Sigmoid colon (tissue), 7 donors: ENCODE measurements at places on chromosomes 6 and 20. TPM values are rescaled to one million over a fixed set of nuclear protein-coding genes. Genes with fewer than 3 reads are reported as not detected.

Gene CDH22
- total RNA-seq = not detected

GRCh38 chr6:28980137-28980851 lies 24.8 kb downstream of the ZNF311 start:
- DNase-seq = no peak
- peak overlapping the region; percentile 41 for H3K4me3 ChIP-seq
- no peaks in the 10 kb centered on the region for H3K36me3 ChIP-seq
- peaks cover 4% of the 10 kb centered on the region for H3K27me3 ChIP-seq
- H3K27ac ChIP-seq = no peak overlapping the region

GRCh38 chr6:41596096-41596685 lies 42.1 kb upstream of the MDFI start:
- H3K36me3 ChIP-seq = peaks cover 4% of the 10 kb centered on the region
- H3K4me1 ChIP-seq = no peaks in the 10 kb centered on the region
- no peaks in the 10 kb centered on the region for H3K27me3 ChIP-seq
- DNase-seq = peak; percentile 53

Gene PHACTR1
- 1.8 TPM for total RNA-seq

Gene TSPO2
- total RNA-seq = not detected

DNA sequence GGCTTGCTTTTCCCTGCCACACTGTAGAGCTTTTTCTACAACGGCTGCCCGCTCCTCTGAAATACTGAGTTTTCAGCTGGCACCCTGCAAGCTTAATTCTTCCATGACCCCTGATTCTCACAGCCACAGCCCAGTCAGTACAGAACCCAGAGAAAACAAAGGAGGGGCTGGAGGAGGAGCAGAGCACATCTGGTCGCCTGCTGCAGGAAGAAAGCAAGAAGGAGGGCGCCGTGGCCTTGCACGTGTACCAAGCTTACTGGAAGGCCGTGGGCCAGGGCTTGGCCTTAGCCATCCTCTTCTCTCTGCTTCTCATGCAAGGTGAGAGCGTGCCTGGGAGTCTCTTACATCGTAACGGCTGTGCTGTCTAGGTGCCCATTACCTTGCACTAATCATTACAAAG lies 11.3 kb downstream of the DLK2 start:
- no peaks in the 10 kb centered on the region for H3K4me1 ChIP-seq
- no peak overlapping the region for H3K4me3 ChIP-seq
- peaks cover 97% of the 10 kb centered on the region for H3K36me3 ChIP-seq
- DNase-seq = no peak
- no peak overlapping the region for H3K27ac ChIP-seq

DNA sequence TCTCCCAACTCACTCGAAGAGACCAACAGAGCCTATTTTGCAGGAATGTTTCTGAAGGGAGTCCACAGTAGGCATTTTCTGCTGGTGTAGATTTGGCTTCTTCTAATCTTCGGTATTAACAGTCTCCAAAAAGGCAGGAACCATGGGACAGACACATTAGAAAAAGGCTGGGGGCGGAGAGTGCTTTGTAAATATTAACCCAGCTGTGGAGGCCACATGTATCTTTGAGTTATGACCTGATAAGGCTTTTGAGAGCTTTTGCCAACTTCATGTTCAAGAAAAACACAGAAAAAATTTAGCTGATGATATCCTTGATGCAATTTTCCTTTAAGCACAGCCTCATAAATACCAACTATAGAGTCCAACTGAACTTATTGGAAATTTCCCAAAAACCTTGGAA lies 119.4 kb upstream of the TSHZ2 start:
- no peak for DNase-seq
- H3K4me1 ChIP-seq = no peaks in the 10 kb centered on the region
- no peaks in the 10 kb centered on the region for H3K27me3 ChIP-seq
- no peak overlapping the region for H3K27ac ChIP-seq
- H3K4me3 ChIP-seq = no peak overlapping the region

Gene SLC22A16
- total RNA-seq = 0.14 TPM

Gene DEFB112
- not detected for total RNA-seq

DNA sequence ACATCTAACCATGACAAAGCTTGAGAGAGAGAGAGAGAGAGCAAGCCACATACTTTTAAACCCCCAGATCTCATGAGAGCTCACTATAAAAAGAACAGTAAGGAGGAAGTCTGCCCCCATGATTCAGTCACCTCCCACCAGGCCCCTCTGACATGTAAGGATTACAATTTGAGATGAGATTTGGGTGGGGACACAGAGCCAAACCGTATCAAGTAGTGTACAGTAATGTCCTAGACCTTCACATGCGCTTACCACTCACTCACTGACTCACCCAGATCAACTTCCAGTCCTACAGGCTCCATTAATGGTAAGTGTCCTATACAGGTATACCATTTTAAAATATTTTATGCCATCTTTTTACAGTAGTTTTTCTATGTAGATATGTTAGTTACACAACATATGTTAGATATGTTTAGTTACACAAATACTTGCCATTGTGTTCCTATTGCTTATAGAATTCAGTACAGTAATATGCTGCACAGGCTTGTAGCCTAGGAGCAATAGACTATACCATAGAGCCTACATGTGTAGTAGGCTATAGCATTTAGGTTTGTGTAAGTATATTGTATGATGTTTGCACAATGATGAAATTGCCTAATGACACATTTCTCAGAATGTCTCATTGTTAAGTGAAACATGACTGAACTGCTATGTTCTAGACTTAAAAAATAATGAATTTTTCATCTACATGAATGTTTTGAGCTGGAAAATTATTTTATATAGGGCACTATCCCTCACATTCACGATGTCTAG lies 11.7 kb downstream of the TSPYL1 start:
- no peak overlapping the region for H3K4me3 ChIP-seq
- no peak overlapping the region for H3K27ac ChIP-seq
- no peaks in the 10 kb centered on the region for H3K4me1 ChIP-seq
- H3K27me3 ChIP-seq = no peaks in the 10 kb centered on the region

- peak overlapping the region; percentile 85 for H3K27ac ChIP-seq
- DNase-seq = no peak
- H3K36me3 ChIP-seq = no peaks in the 10 kb centered on the region
- peak overlapping the region; percentile 54 for H3K4me3 ChIP-seq
- peaks cover 69% of the 10 kb centered on the region for H3K4me1 ChIP-seq
- H3K27me3 ChIP-seq = no peaks in the 10 kb centered on the region
Measured at GRCh38 chr6:10556992-10557391, 35.8 kb downstream of the GCNT2 start.

DNA sequence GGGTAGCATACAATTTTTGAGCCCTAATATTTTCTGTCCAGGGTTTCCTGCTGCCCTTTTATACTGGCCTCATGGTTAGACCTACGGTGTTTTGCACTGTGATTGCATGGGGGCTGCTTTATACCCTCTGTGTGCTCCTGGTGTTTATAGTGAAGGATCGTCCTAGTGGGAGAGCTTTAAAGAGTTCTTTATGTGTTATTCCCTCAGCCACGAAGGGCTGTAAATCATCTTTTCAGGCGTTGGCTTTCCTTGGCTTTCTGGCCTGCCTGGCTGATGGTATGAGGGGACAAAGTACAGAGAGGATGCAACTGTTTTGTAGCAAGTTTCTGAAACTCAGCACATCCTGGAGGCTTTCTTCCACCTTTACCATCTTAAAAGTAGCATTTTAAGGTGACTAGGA lies 464.3 kb downstream of the EPM2A start:
- no peak overlapping the region for H3K27ac ChIP-seq
- no peaks in the 10 kb centered on the region for H3K27me3 ChIP-seq
- no peak for DNase-seq
- H3K36me3 ChIP-seq = no peaks in the 10 kb centered on the region
- no peaks in the 10 kb centered on the region for H3K4me1 ChIP-seq
- H3K4me3 ChIP-seq = no peak overlapping the region

DNA sequence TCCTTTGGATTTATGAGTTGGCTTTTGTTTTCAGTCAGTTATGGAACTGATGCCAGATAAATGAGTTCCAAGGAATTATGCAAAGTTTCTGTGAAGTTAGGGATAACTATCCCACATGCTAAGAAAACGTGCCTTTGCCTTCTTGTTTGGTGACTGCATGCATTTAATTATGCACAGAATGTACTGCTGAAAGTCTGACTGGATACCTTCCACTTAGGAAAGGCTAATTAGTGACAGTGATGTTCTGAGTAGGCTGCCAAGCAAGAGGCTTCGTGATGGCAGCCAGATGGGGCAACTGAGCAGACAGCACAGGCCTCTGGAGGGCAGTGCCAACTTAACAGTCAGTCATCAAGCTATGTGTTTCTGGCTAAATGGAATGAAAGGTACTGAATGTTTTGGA lies 289.9 kb downstream of the CD109 start:
- H3K27me3 ChIP-seq = no peaks in the 10 kb centered on the region
- H3K4me3 ChIP-seq = no peak overlapping the region
- peaks cover 13% of the 10 kb centered on the region for H3K4me1 ChIP-seq
- DNase-seq = no peak

Gene ECI2
- total RNA-seq = 43.2 TPM

DNA sequence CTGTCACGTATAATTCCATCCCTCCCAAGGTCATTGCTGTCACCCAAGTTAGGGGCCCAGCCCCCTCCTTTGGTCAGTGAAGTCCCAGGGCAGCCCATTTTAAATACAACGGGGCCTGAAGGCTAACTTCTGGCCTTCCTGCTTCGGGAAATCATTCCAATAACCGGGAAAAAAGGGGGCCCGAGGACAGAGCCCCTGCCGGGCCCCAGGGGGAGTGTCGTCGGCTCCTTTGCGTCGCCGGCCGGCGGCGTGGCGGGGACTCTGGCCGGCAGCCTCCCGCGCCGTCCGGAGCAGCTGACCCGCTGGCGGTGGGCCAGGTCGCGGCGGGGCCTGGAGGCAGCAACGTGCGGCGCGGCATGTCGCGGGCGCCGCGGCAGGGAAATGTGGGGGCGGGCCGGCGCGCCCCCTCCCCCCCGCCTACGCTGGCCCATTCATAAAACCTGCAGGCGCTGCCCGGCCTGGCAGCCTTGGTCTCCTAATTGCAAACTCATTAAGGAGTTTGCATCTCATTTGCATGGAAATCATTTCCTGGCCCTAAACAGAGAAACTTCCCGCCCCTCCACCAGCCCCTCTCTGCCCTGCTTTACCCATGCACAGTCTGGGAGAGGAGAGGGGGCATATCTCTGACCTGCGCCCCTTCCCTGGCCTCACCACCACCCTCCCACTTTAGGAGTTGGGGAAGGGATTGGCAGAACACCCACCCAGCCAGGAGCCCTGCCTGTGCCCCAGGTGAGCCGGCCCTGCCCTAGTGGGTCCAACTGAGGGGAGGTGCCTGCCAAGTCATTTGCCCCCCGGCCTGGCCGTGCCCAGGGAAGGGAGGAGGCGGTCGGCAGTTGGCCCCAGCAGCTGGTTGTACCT lies 50.7 kb downstream of the MRPL14 start:
- no peaks in the 10 kb centered on the region for H3K36me3 ChIP-seq
- H3K4me3 ChIP-seq = no peak overlapping the region
- H3K4me1 ChIP-seq = no peaks in the 10 kb centered on the region
- H3K27ac ChIP-seq = no peak overlapping the region

DNA sequence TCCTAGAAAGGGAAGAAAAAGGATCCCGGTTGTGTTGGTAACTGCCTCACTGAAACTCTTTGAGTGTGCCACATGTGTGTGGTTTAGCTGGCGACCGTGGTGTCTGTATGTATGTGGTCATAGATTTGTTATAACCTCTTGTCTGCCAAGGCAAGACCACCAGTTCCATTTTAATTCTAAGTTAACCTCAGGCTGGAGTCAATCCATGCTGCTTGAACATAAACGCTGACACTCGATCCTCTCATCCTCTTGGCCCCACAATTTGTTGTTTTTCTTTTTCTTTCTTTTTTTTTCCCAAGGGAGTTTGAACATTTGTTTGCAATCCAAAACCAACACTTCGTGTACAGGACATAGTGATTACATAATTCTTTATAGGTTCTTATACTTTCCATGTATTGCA lies 318.9 kb upstream of the JAG1 start:
- H3K27ac ChIP-seq = no peak overlapping the region
- no peaks in the 10 kb centered on the region for H3K27me3 ChIP-seq
- no peaks in the 10 kb centered on the region for H3K36me3 ChIP-seq
- no peak for DNase-seq
- no peak overlapping the region for H3K4me3 ChIP-seq

- no peak overlapping the region for H3K4me3 ChIP-seq
- DNase-seq = no peak
- no peaks in the 10 kb centered on the region for H3K4me1 ChIP-seq
- H3K36me3 ChIP-seq = no peaks in the 10 kb centered on the region
- H3K27ac ChIP-seq = no peak overlapping the region
Measured at GRCh38 chr6:153947808-153948447, 91.1 kb upstream of the OPRM1 start.

- DNase-seq = no peak
- no peak overlapping the region for H3K4me3 ChIP-seq
- no peaks in the 10 kb centered on the region for H3K36me3 ChIP-seq
- peaks cover 6% of the 10 kb centered on the region for H3K4me1 ChIP-seq
Measured at GRCh38 chr6:166174031-166174430, 6.4 kb upstream of the TBXT start.

Gene CDH26
- 0.95 TPM for total RNA-seq

- peak overlapping the region; percentile 67 for H3K27ac ChIP-seq
- peak; percentile 94 for DNase-seq
- no peaks in the 10 kb centered on the region for H3K27me3 ChIP-seq
- H3K36me3 ChIP-seq = no peaks in the 10 kb centered on the region
Measured at GRCh38 chr6:37077905-37078296, 72.4 kb downstream of the FGD2 start.

Gene SIGLEC1
- total RNA-seq = 10.2 TPM

DNA sequence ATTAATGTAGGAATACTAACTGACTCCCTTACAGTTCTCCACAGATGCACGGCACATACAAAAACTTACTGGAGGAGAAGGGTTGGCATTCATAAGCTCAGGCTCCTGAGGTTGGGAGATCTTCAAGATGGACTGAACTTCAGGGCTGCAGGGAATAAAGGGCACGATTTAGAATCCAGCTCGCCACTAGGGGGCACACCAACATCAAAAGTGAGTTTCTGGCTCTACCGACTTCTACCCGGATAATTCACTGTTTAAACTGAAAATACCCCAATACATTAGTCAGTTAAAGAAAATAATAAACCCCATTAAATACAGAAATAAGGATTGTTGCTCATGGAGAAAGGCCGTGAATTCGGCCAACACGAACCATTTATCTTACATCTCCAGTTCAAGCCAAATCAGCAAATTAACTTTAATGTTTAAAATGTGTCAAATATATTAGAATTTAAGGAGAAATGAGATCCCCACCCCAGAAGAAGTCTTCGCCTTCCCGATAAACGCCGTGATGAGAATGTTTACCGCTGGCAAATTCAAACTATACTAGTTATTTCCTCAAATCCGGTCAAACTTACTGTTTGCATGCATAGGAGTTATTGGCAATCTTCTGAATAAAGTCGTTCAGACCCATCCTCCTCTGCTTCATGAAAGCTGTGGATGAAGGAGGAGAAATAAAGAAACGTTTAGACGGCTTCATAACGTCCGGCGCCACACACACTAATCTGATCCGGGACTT lies 121.7 kb upstream of the SLC2A12 start:
- H3K4me1 ChIP-seq = peaks cover 24% of the 10 kb centered on the region
- H3K27me3 ChIP-seq = no peaks in the 10 kb centered on the region
- DNase-seq = peak; percentile 88
- peak overlapping the region; percentile 83 for H3K27ac ChIP-seq
- peaks cover 31% of the 10 kb centered on the region for H3K36me3 ChIP-seq

Gene CAP2
- total RNA-seq = 67.1 TPM
